ENCODE measurements at places on chromosomes 3 and 15.

GRCh38 chr3:48560648-48561018, 2.9 kb downstream of the UCN2 start:
- DNase-seq = no peak

GRCh38 chr15:72515591-72516389, 41.7 kb downstream of the ARIH1 start:
- no peak for DNase-seq

- DNase-seq = no peak
Observed at GRCh38 chr15:62506217-62506805, 341.2 kb upstream of the C2CD4B start.

DNA sequence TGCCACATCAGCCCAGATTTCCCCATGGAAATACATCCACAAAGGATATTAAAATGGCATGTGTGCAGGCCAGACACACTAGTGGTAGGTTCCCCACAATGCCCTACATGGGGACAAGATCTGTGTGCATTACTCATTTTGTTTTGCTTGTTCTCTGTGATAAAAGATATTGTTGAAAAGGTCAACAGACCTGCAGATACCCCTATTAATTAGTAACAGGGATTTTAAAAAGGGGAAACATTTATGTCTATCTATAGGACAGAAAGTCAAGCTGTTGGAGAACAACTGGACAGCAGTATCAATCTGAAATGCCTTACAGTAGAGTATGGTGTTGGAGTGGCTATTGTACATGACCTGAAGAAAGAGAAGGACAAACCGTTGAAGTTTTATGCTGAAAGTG, 596.0 kb upstream of the GRM7 start:
- no peak for DNase-seq

DNA sequence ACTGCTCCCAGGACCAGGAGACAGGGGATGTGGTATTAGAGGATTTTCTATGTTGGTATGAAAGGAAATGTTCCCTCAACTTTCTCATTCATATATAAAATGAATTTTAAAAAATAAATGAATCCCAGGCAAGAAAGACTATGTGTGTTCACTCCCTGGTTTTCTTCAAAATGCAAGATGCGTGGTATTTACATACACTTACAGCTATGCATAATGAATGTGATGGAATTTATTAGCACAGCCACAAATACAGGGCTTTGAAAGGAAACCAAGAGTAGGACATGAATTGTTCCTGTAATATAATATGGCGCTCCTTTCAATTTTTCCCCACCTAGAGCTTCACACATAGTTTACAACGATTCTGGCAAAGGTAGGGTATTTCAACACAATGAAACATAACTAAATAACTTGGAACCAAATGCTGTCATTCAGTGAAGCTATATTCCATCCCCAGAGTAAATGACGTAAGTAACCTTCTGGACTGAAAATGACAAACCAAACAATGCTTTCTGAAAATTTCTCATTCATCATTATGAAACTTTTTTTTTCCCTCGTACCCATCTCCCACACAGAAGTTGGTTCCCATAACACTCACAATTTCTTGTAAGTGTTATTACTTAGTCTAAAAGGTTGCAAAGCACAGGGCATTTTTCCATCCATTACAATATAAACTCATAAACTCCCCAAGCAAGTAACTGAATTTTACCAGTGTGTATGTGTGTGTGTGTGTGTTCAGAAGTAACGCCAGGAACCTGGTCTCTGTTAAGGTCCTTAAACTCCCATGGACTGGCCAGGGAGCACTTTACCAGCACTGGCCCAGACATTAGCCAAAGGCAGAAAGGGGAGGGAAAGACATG, 41.8 kb downstream of the CBLB start:
- no peak for DNase-seq

- DNase-seq = no peak
Observed at GRCh38 chr3:125055331-125055912, 375 bp downstream of the HEG1 start.

- no peak for DNase-seq
Observed at GRCh38 chr15:77584201-77584600, 48.5 kb downstream of the LINGO1 start.

GRCh38 chr15:33858836-33859235, 109.5 kb upstream of the CHRM5 start:
- DNase-seq = no peak

DNA sequence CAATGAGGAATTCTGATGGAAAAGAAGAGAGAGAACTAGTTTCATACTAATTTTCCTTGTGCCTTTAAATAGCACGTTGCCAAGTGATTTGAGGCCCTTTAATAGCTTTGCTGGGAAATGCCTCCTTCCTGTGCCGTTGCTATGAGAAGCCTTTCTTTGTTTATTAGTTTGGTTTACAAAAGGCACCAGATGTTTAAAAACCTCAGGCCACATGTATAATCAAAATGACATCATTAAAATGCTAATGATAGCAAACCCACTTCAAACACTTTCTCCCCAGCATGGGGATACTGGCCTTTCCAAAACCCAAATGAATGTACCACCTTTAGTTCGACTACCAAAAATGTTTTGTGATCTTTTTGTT, 50.0 kb upstream of the TBC1D23 start:
- no peak for DNase-seq

- no peak for DNase-seq
Observed at GRCh38 chr15:68795298-68795848, 25.3 kb downstream of the ANP32A start.
